ENCODE measurements at places on chromosomes 2 and 18.

DNA sequence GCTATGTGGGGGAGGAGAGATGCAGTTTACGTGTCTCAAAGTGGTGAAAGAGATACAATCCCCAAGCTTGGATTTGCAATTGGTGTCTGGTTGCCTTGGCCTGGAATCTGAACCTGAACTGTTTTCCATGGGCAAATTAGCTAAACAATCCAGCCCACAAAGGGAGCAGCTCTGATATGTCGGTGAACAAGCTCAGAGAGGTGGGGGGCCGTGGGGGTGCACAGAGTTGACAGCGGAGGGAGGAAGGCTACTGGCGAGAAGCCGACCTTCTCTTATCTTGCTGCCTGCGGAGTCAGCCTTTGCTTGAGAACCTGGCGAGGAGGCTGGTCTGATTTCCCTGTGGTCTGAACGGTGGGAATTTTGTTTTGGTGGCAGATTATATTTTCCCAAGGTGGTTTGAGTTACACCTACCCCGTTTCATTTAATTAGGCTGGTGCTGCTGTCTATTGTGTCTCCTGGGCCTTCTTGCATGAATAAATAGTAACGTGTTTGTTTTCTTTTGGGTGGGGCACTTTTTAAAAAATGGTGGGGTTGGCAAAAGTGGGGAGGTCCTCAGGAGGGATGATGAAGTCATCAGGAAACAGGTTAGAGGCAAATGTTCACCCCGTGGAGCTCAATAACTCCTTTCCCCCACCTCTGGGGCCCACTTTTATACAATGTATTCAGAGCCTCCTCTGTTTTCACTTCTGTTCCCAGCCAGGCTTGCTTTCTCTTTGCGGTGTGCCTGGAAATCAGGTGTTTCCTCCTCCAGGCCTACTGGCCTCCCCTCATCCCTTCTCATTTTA is 80.9 kb upstream of the IGFBP5 start:
- DNase-seq: no peak

- no peak for DNase-seq
Measured at GRCh38 chr2:35416391-35417140, 939.0 kb upstream of the CRIM1 start.

GRCh38 chr2:66753660-66754059 is 318.7 kb downstream of the MEIS1 start:
- DNase-seq: no peak

GRCh38 chr2:196528486-196529223 is 110.9 kb upstream of the CCDC150 start:
- no peak for DNase-seq

GRCh38 chr2:39631256-39631655 is 34.5 kb upstream of the TMEM178A start:
- no peak for DNase-seq

- no peak for DNase-seq
Measured at GRCh38 chr18:65255417-65255816, 495.4 kb upstream of the CDH7 start.

- no peak for DNase-seq
Measured at GRCh38 chr2:190847504-190848081, 33.0 kb upstream of the GLS start.

GRCh38 chr2:169018390-169018789 is 12.7 kb downstream of the ABCB11 start:
- DNase-seq: no peak

DNA sequence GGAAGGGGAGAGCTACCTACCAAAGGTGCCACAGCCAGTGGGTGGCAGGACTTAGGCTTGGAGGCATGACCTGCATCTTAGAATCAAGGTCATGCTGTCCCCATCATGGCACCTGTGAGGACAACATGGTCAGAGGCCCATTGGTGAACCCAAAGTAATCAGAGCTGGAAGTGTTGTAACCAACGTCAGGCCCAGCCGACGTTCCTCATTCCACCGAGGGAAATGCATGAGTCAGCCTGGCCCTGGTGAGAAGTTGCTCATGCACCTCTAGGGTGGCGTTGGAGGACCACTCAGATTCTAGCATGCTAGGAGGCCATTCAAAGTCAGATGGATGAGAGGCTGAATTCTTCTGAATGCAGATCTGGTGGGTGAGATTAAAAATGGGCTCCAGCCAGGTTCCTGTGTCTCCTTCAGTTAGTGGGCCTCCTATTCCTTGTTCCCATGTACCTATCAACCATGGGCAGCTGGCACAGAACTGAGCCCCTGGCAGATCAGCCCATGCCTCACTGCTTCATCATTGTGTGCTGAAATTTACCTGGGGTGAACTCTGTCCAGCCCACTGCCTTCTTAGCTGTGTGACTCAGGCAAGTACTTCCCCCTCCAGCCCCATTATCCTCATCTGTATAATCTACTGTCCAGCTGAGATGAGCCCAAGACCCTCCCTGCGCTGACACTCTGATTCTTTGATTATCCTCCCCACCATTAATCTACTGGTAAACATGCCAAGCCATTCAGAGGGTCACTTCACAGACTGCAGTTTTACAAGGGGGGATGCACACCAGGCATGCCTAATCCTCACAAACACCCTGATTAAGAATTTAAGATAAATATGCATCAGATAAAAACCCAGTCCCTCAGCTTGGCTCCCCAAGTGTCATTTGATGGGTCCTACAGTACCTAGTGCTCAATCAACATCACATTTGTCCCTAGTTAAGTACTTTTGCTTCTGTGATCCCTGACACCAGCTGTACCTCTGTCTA is 14.0 kb downstream of the SLC14A2 start:
- DNase-seq: no peak

- no peak for DNase-seq
Measured at GRCh38 chr2:74128206-74128605, 19.5 kb downstream of the BOLA3 start.

DNA sequence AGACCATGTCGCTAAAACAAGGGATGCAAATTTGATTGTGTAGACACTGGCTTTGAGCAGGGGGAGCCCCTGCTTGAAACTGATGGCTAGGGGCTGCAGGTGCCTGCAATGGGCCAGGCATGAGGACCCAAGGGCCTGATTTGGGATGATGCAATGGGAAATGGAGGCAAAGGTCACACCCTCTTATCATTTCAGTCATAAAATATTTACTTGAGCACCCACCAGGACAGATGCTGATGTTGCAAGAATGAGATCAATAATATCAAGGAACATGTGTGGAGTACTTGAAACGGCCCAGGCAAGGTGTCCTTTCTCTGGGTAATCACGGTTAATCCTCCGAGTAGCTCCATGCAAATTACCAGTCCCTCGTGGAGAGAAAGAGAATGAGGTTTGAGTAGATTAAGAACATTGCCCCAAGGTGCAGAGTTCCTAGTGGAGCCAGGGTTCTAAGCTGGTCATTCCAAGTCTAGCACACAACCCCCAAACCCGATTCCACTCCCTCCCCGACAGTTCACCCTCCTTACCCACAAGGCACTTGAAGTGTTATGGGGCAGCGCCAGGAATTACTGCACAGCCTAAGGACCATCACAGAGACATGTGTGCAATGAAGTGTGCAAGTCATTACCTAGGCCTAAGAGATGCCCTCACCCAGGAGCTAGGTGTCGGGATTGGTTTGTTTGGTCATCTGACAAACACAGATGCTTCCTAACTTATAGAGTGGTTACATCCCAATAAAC is 14.0 kb upstream of the TMBIM1 start:
- DNase-seq: no peak

DNA sequence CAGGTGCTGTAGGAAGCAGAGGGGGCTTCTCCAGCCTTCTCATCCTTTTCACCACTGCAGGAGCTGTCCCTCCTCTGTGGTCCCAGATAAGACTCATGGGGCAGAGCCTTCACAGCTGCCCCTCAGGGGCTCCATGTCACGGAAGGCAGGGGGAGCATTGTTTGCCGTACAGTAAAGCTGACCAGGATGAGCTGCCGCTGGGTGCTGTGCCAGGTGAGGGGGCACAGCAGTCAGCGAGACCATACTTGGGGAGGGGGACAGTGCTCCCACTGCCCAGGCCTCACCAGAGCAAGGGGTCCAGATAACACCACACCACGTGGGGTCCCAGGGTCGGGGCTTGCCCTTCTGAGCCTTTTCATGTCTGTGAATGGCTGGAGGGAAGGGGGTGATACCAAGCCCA is 46.3 kb downstream of the PLEKHB2 start:
- no peak for DNase-seq

DNA sequence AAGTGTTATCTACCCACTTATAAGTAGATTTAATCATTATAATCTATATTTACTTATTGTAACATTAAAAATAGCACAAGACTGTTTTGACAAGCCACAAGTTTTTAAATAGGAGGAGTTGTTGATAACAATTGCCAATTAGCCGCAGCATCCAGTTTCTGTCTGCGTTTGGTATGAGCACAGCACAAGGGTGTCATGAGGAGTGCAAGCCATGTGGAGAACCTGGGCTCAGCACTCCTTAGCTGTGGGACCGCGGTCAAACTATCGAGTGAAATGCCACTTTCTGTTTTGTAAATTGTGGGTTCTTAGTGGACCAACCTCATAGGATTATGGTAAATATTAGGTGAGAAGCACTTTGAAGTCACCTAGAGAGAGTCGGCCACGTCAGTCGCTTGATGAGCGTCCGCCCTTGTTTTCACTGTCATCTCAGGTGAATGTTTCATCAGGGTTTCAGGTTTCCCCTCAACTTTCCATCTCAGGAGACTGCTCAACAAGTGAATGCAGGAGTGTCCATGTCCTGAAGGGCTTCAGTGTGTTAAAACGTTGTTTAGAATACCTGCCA is 294.5 kb downstream of the ZNF407 start:
- DNase-seq: no peak

- no peak for DNase-seq
Measured at GRCh38 chr2:171515672-171516298, 6.5 kb upstream of the CYBRD1 start.

DNA sequence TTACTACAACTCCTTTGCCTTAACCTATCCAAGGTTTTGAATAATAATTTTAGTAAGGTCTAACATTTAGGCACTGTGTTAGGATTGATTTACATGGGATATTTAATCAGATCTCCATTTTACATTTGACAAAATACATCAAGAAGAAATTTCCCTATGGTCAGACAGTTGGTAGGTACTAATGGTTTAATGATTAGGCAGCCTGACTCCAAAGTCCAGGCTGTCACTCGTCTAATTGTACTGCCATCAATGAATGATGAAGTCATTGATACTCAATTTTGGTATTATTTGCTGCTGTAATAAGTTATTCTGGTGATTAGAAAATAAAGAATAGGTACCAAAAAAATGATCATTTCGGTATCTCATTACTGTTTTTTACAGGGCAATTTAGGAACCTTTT is 14.1 kb downstream of the BBS5 start:
- no peak for DNase-seq

- DNase-seq: no peak
Measured at GRCh38 chr2:207546822-207547221, 17.1 kb downstream of the CREB1 start.

DNA sequence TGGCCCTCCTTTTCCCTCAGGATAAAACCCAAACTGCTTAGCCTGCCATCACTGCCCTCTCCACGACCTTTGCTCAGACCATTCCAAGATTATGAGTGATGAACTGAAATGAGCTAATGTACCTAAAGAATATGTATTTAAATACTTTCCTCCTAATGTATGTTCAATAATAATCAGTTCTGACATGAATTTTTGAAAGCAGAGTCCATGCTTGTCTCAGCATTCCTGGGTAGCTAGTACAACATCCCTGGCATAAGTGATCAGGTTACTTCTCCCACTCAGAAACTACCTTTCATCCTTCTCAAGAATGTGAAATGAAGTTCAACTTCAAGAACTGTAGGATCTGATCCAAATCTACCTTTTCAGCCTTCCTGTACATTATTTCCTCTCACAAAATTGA is 103.6 kb downstream of the UNC80 start:
- DNase-seq: no peak

- DNase-seq: no peak
Measured at GRCh38 chr2:24269265-24269664, 91.1 kb downstream of the ITSN2 start.

GRCh38 chr2:204652063-204652462 is 106.8 kb downstream of the PARD3B start:
- DNase-seq: no peak

- DNase-seq: no peak
Measured at GRCh38 chr2:127662937-127663565, 12.3 kb downstream of the LIMS2 start.

GRCh38 chr18:37419315-37419714 is 146.3 kb downstream of the CELF4 start:
- DNase-seq: no peak

- no peak for DNase-seq
Measured at GRCh38 chr18:51070545-51070944, 40.5 kb downstream of the SMAD4 start.

DNA sequence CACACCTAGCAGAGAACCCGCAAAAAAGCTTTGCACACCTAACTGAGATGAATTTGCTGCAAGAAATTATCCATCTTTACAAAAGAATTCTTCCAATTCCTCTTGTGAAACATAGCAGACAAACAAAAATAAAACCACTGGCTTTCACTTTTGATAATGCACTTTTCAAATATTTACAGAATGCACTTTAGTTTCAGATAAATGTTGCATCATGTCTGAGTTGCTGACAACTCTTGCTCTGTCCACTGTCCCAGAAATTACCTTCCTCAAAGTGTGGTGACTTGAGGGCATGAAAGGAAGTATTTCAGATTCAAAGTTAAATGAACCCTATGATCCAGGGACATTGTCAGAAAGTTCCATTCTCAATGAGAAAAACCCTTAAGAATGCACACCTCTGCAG is 256.2 kb upstream of the PARD3B start:
- no peak for DNase-seq

GRCh38 chr2:216985658-216986141 is 125.8 kb upstream of the TNP1 start:
- DNase-seq: no peak

- DNase-seq: no peak
Measured at GRCh38 chr18:12770469-12771219, 67.8 kb downstream of the PSMG2 start.

DNA sequence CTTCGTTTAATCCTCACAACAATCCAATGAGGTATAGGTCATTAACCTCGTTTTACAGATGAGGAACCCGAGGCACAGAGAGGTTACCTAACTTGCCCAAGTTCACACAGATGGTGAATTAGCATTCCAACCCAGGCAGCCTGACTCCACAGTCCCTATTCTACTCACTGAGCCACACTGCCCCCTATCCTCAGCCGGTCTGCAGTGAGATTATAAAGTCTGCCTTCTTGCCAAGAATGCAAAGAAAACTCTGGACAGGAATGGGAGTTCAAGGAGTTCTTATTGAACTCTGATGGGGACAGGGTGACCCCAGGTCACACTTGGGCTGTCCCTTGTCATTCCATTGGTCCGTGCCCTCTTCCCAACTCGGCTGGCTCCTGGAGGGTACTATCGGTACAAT is 118.1 kb upstream of the MSH6 start:
- DNase-seq: no peak

- no peak for DNase-seq
Measured at GRCh38 chr2:61100801-61101200, 35.1 kb downstream of the SANBR start.

DNA sequence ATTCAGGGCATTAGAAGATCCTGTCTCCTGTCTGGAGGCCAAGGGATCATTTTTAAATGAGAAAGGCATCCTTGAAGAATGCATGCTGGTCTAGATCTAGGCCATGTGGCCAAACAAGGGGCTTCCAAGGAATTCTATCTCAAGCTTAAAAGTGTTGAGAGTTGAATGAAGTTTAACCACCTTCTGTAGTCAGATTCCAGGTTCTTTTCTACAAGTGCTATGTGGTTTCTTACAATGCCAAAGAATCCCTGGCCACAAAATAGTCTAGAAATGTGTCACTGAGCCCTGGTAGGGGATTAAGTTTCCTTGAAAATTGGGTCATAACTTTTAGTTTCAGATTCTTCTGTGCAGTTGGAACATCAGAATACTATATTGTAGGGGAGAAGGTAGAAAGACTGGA is 640.7 kb upstream of the ACVR2A start:
- DNase-seq: no peak
